ENCODE measurements at places on chromosomes 6 and 20.

GRCh38 chr6:154478701-154479060, 31.8 kb downstream of the CNKSR3 start:
- DNase-seq: no peak

- no peak for DNase-seq
Observed at GRCh38 chr20:1324598-1325172, 4.3 kb downstream of the SDCBP2 start.

DNA sequence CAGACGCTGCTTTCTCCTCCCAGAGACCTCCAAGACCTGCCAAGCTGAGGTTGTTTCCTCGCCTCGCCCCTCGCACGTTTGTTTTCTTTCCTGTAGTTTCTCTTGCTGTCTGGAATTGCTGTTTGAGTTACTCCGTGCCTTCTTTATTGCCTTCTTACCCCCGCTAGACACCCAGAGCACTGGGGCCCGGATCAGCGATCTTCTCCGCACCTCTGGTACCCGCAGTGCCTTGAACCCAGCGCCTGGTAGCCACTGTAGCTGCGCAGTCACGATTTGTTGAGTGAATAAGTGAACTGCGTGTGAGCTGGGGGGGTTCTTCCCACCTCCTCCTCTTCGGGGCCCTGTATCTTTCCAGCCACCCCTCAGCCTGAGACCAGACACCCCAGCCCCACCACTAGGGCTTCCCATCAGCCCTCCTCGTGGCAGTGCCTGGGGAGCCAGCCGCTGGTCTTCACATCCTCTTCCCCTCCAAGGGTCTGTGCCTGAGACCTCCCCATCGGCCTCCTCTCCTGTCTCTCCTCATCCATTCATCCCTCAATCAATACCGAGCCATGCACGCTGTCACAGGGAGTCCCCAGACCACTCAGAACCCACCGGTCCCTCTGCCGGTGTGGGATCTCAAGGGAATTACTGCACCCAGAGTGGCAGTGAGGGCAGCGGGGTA, 849 bp upstream of the BMP7 start:
- no peak for DNase-seq

DNA sequence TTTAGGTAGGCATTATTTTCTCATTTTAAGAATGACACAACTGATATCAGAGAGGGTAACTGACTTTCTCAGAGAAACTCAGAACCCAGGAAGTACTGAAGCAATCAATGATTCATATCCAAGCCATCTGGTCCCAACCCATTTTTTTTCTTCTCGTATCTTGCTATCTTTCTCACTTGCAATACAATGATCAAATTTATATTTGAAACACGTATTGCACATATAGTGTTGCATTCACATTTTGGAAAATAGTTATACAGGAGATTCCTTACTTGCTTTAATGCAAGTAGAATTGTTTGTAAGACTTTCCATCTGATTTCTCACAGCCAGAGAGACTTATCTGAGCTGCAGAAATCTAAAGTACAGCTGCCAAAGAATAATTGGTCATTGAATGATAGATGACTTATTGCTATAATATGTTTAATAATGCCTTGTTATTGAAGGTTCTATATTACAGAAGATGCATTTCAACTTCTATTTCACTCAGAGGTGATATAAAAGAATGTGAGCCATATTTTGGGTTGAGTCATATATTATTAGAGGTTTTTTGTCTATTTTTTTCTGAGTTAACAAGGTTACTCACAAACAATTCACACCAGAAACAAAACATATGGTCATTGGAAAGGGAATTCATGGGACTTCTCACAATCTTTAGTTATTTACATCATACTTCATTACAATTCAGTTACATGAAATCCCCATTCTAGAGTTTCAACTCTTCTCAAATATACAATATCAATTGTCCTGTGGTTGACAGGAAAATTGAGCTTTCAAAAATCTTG, 337.5 kb upstream of the CITED2 start:
- no peak for DNase-seq

GRCh38 chr6:82910395-82910794, 155.2 kb downstream of the UBE3D start:
- no peak for DNase-seq

- no peak for DNase-seq
Observed at GRCh38 chr6:107490566-107491137, 735 bp downstream of the SOBP start.

DNA sequence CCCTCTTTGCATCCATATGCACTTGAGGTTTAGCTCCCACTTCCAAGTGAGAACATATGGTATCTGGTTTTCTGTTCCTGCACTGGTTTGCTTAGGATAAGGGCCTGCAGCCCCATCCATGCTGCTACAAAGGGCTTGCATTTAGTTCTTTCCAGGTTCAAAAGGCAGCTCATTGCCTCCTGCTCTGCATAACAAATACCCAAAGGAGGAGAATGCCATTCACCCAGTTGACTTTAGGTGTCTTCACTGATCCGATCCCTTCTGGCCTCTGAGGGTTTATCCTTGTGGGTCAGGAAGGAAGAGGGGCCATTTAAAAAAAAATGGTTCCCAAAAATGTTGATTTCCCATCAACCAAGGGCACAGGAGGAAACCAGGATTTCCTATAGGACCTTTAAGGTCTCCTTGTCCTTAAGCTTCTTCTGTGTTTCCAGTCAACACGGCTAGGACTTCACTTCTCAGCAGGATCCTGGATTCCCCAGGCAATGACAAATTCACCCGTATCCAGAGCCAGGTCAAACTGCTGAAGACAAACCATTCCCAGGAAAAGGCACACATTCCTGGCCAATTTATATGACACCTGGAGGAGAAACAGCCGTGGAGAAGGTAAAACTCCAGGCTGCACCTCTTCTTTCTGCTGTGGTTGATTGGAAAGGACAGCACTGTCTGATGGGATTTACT, 447.7 kb upstream of the CDH4 start:
- DNase-seq: no peak

DNA sequence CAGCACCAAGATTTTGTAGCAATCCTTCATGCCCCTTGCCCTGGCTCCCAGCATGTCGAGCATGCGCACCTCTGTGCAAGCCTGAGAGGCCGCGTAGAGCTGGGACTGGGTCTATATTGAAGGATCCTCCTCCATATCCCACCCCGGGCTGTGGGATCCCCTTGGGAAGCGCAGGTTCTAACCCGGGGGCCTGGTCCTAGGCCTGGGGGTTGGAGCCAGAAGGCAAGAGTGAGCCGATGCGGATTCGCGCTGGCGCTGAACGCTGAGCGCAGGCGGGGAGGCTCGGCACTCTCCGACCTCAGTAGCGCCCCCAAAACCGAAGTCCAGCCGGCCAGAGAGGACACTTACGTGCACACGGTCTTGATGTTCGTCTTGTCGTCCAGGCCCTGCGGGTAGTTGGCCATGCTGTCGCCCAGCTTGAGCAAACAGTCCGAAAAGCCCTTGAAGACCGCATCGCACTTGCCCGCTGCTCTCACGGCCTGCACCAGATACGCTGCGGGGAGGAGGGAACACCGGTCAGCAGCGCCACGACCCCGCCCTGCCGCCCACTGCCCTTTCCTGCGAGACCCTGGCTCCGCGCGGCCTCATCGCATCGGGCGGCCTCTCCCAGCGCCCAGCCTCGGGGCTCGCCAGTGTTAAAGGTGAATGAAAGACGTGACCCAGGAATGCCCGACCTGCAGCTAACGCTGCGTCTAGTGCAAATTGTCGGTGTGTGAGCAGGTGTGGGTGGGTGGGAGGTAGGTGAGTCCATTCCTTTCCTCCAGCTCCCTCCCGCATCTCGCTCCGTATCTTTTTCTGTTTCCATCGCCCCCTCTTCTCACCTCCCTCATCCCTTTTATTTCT, 4.5 kb downstream of the NRN1 start:
- DNase-seq: no peak

DNA sequence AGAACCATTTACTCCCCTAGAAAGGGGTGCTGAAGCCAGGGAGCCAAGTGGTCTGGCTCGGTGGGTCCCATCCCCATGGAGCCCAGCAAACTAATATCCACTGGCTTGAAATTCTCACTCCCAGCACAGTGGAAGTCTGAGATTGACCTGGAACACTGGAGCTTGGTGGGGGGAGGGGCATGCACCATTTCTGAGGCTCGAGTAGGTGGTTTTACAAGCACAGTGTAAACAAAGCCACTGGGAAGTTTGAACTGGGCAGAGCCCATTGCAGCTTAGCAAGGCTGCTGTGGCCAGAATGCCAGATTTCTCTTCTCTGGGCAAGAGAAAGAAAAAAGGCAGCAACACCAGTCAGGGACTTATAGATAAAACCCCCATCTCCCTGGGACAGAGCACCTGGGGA, 855.8 kb upstream of the CITED2 start:
- DNase-seq: no peak

- DNase-seq: no peak
Observed at GRCh38 chr6:125918230-125918629, 38.3 kb upstream of the HINT3 start.

- DNase-seq: no peak
Observed at GRCh38 chr6:130158548-130158947, 64.2 kb downstream of the SAMD3 start.

- DNase-seq: no peak
Observed at GRCh38 chr6:130778946-130779657, 48.1 kb upstream of the SMLR1 start.

GRCh38 chr20:48259456-48259855, 474.2 kb upstream of the SULF2 start:
- no peak for DNase-seq

- no peak for DNase-seq
Observed at GRCh38 chr6:156009656-156010055, 554.0 kb upstream of the NOX3 start.

DNA sequence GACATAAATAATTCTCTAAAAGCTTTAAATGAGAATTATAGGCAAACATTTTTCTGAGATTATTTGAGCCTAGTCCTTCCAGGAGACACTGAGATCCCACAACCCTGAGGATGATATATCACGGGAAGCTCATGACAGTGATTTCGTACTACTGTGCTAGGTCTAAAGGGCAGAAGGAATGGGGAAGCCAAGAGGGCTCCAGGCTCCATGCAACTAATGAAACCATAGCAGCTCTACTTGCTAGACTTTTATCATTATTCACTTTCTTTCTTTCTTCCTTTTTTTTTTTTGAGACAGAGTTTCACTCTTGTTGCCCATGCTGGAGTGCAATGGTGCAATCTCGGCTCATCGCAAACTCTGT, 57.3 kb upstream of the SGK1 start:
- DNase-seq: no peak

GRCh38 chr6:142914937-142915697, 29.9 kb downstream of the HIVEP2 start:
- no peak for DNase-seq

- peak; percentile 74 for DNase-seq
Observed at GRCh38 chr6:33861722-33862121, 57.9 kb upstream of the MLN start.

DNA sequence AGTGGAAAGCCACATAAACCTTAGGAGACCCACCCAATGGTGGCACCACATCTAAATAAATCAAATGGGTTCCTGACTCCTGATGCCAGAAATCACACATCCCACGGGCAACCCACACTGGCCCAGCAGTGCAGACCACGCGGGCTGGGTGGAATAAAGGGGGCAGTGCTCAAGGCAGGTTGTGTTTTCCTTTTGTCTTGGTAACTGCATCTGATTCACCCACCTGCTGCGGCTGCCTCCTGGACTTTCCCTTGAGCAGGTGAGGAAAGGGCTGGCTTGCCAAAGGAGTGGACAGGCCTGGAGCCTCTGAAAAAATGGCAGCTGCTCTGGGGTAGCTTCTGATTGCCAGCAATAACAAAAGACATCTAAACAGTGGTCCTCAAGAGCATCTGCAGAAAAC, 119.5 kb upstream of the KCNK16 start:
- no peak for DNase-seq

DNA sequence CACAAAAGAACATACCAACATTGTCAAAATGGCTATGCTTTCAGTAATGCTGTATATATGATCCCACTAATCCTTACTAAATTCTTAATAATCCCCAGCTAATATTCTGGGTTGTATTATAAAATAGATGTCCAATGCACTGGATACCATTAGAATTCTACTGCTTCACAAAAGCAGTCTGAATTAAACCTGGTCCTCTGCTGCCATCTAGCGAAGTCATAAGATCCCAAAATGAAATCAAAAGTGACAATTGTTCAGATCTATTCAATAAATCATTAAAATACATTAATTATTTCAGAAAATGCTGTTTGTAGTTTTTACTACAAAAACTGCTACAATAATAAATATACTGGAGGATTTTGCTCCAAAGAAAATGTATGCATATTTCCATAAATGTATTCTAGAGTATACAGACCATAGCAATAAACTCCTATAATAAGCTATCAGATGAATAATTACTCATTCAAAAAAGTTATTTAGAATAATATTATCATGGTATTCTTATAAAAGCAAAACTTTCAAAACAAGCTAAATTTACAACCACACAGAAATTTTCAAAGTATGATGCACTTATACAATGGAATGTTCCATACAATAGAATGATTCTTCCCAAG, 92.6 kb downstream of the RNGTT start:
- peak; percentile 8 for DNase-seq

DNA sequence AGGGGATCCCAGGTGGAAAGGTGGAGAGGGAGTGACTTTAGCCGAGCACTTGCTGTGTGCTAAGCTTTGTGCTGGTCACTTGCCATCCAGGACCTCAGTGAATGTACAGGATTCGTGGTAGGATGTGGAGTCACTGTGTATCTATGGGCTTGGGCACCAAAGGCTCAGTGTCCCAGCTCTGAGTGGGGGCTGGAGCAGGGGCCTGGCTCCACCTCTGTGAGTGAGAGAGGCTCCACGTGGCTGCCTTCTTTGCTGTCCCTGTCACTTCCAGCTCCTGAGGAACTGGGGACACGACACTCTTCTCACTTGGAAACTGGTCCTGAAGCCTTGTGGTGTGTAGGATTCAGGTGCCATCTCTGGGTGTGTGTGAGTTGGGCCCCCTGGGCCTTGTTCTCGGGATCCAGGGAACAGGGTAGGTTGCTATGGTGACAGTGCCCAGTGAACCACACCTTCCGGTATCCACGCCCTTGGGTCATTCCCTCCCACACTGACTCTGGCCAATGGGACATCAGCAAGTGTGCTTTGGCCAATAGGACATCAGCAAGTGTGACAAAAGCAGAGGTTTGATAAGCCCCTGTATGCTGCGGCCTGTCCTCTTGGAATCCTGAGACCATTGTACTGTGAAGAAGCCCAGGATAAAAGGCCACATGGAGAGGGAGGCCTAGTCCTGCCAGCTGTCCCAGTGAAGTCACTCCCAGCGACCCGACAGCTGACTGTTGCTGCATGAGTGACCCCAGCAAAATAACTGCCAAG, 87.7 kb downstream of the CDH22 start:
- DNase-seq: no peak

DNA sequence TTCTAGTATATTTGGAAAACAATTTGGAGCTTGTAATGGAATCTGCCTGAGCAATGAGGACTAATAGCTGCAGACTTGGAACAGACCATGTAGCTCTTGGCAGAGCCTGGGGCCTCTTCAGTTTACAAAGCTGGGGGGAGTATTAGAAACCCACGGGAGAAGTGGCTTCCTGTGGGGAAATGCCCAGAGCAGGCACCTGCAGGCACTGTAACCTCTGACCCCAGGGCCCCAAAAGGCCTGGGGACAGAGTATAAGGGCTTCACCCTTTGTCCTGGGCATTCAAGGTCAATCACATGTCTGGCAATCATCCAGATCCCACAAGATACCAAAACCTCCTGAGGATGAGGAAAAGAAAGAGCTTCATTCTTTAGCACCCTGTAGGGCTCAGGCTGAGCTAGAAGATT, 19.4 kb downstream of the PKIG start:
- no peak for DNase-seq

Data from T-helper 1 cell (primary cell).